ENCODE measurements at places on chromosomes 5 and 9. TPM values are rescaled to one million over a fixed set of nuclear protein-coding genes. Genes with fewer than 3 reads are reported as not detected.

NIPSNAP3A gene
- 25.1 TPM for total RNA-seq

DNA sequence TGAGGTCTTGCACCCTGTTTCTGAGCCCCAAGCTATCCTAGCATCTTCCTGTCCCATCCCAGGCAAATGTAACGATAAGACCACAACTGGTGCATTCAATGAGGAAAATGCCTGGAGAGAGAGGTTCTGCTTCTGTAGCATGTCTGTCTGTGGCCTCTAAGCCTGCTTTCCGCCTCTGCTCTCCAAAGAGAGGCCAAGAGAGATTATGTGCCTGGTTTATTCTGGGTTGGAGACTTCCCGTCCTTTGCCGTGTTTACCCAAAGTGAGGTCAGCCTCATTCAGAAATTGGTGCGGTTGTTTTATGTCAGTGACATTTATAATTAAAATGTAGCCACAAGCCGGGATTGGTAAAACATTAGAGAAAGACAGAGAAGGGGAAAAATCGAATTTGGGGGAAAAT is 77.8 kb downstream of the FGF1 start:
- DNase-seq = no peak

DNA sequence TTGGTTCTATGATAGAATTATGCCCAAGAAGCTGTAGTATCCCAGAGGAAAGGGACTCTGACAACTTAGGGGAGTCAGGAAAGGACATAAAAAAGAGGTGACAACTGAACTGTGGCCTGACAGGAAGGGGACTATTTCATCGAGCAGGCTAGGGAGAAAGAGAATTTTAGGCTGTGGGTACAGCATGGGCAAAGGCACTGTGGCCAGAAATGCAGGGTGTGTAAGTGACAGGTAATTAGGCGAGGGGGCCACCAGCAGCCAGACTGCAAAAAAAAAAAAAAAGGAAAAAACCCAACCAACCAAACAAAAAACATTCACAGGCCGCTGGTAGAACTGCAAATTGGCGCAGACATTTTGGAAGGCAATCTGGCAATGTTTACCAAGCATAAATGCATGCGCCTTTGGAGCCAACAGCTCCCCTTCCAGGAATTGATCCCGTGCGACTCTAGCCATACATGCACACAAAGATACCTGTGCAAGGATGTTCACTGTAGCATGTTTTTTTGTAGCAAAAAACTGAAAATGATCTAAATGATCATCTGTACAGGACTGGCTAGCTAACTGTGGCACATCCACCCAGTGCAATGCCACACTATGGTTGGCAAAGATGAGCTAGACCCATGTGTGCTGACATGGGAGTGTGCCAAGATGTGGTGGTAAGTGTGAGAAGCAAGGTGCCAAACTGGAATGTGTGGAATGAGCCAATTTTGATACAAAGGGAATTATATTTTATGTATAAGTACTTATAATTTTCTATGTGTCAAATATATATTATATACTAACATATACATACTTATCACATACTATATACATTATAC is 1.1 kb downstream of the EIF4E1B start:
- no peak for DNase-seq

DNA sequence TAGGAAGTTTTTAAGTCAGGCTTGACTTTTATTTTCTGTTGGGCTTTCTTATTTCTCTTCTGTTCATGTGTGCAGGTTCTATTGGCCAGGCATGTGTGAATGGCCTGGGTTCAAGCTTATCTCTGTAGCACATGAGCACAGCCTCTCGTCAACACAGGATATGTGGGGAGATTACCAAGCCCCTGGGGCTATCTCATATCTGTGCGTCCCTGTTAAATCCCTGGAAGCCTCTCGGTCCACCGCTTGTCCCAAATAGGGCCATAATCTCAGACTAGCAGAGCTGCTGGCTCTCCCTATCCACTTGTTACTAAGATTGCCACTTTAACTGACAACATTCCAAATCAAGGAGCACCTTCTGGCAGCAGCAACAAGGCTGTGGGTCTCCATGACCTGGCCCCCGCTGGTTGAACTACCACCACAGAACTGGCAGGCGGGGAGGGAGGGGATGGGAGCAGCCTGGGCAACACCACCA is 28.4 kb upstream of the EBF1 start:
- no peak for DNase-seq

Measured in mesothelial cell of epicardium (in vitro differentiated cells).